Neural crest cell (in vitro differentiated cells): ENCODE measurements at places on chromosomes 3 and 15. TPM values are rescaled to one million over a fixed set of nuclear protein-coding genes. Genes with fewer than 3 reads are reported as not detected.

- no peak for DNase-seq
Observed at GRCh38 chr3:70516076-70516475, 203.6 kb upstream of the MDFIC2 start.

DNA sequence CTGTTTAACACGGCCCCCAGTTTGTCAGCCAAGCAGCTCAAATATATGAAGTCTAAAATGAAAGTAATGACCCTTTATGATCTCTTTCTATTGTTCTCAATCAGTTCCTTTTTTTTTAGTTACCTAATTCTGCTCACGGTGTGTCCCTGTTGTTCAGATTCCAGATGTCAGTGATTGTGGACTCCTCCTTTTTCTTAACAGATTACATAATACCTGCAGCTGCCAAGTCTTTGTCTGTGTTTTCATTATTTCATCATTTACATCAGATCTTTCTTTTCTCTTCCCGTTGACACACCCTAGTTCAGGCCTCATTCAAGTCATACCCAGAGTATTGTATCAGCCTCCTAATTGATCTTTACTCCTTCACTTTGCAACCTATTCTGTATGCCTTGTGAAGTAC lies 56.1 kb upstream of the SKIL start:
- DNase-seq: no peak

DNA sequence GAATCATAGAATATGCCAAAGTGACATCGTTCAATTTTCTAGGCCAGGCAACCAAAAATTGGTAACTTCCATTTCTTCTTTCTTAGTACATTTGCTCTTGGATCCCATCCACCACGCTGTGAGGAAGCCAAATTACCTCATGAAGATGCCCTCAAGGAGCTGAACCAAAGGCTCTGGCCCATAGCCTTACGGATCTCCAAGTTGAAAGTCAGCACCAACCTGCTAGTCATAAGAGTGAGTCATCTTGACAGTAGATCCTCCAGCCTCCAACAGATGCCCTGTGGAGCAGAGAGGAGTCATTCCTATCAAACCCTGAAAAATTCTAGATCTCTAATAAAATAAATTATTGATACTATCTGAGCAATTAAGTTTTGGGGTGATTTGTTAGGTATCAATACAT lies 322.5 kb upstream of the COL8A1 start:
- no peak for DNase-seq

- DNase-seq: no peak
Observed at GRCh38 chr3:102304550-102304949, 130.3 kb upstream of the ZPLD1 start.

GRCh38 chr15:23073890-23074646 lies 34.7 kb upstream of the TUBGCP5 start:
- no peak for DNase-seq

DNA sequence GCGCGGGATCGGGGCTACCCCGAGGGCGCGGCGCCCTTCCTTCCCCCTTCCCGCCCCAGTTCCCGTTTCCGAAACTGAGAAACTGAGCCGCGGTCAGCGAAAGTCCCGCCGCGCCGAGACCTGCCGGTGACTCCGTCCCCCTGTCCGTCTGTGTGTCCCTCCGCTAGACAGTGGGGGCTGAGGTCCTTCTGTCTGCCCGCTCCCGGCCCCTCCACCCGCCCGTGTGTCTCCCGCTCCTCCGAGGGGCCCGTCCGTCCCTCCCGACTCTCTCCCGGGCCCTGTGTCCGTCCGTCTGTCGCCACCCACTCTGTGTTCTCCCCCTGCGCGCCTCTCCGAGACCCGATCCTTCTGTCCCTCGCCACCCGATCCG lies 426 bp downstream of the PRKCD start:
- no peak for DNase-seq

- no peak for DNase-seq
Observed at GRCh38 chr3:26703519-26703918, 80.9 kb downstream of the LRRC3B start.

DNA sequence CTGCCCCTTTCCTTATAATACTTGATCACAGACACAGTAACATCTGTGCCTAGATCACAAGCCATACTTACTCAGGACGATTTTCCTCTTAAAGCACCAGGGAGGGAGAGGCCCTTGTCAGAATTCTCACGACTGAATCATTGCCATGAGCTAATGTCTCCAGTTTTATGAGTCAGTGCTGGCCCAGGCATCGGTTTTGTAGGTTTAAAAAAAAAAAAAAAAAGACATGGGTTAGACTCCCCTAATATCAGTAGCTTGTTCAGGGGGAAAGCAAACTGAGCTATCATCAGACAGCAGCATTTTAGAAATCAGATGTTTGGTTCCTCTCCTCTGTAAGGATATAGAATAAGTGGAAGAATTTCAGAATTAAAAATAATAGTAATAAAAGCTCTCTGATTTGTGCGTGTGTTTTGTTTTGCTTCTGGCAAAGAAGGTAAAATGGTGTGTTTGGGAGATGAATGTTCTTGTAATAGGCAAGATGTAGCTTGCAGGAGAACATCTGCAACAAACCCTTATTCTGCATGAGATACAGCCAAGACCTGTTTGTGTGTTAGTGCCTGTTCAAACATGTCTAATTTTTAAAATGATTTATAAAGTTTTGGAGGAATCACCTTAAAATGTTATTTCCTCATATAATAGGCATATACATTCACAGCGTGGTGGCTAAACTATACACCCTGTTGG lies 193.6 kb downstream of the TP63 start:
- no peak for DNase-seq

- DNase-seq: no peak
Observed at GRCh38 chr3:8739757-8740504, 6.3 kb downstream of the CAV3 start.

The PLCB2 gene
- 8.7 and 8.8 TPM in 2 replicates for total RNA-seq

The AADACL2 gene
- total RNA-seq: not detected in 2 replicates

The CPNE9 gene
- total RNA-seq: 0.48 and 1.3 TPM in 2 replicates

The PP2D1 gene
- not detected in 2 replicates for total RNA-seq
